Stimulated activated CD8-positive, alpha-beta memory T cell treated with anti-CD3 and anti-CD28 coated beads, Interleukin-4, amount 100 ng/mL, for 4 hours (primary cell): ENCODE measurements at places on chromosomes 1 and 21.

- DNase-seq: no peak
These were observed 26.3 kb upstream of the PALMD start for GRCh38 chr1:99619583-99619982.

GRCh38 chr1:29829448-29830344, 593.4 kb downstream of the PTPRU start:
- no peak for DNase-seq

DNA sequence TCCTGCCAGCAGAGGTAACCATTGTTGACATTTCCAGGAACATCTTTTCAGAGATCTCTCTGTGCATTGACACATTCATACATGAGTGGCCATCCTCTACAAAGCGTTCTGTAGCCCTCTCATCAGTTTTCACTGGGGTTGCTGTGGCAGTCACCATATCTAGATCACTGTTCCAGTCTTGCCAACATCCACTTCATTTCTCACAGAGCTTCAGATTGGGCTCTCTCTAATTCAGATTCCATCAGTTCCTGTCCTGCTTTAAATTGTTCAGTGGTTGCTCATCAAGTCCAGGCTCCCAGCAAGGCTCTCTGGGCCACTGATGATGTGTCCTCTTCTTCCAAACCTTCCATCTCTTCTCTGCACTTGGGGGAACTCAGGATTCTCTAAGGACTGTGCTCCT, 173.7 kb downstream of the KCNJ6 start:
- no peak for DNase-seq

GRCh38 chr1:19477284-19478249, 7.8 kb downstream of the CAPZB start:
- no peak for DNase-seq

GRCh38 chr1:159141584-159142390, 29.6 kb upstream of the CADM3 start:
- DNase-seq: no peak
